Aortic smooth muscle cell (primary cell): ENCODE measurements at places on chromosomes 2 and 18. TPM values are rescaled to one million over a fixed set of nuclear protein-coding genes. Genes with fewer than 3 reads are reported as not detected.

Gene TTN
- total RNA-seq, result 5.6 and 6.9 TPM in 2 replicates

Gene LAMA1
- total RNA-seq, result 0.68 and 0.92 TPM in 2 replicates

Gene CFAP65
- total RNA-seq, result not detected in 2 replicates

Gene ZNF396
- 3.0 and 3.2 TPM in 2 replicates for total RNA-seq

Gene DSG1
- total RNA-seq, result not detected in 2 replicates

Gene EHBP1
- total RNA-seq, result 34.6 and 43.5 TPM in 2 replicates

Gene CD8B
- not detected in 2 replicates for total RNA-seq

Gene DHRS9
- not detected in 2 replicates for total RNA-seq

Gene RFTN2
- total RNA-seq, result 19.7 and 25.6 TPM in 2 replicates

Gene KIAA2012
- under 0.01 TPM in 1 of 2 replicates, not detected in the other for total RNA-seq

Gene PLCL1
- 18.6 and 40.2 TPM in 2 replicates for total RNA-seq

Gene DSG2
- under 0.01 and 0.31 TPM in 2 replicates for total RNA-seq

Gene NRP2
- total RNA-seq, result 9.0 and 10.4 TPM in 2 replicates

Gene LIMS3
- 7.9 and 13.2 TPM in 2 replicates for total RNA-seq

Gene SCG2
- 4.0 and 10.8 TPM in 2 replicates for total RNA-seq

Gene TXNDC2
- 0.06 TPM in 1 of 2 replicates, not detected in the other for total RNA-seq

Gene FEV
- not detected in 2 replicates for total RNA-seq

Gene SLC20A1
- total RNA-seq, result 94.6 and 144 TPM in 2 replicates

Gene ZNF892
- 2.2 and 3.0 TPM in 2 replicates for total RNA-seq

Gene MFSD2B
- total RNA-seq, result under 0.01 TPM in 1 of 2 replicates, not detected in the other

Gene GATA6
- 28.4 and 29.3 TPM in 2 replicates for total RNA-seq

Gene CRYBA2
- not detected in 2 replicates for total RNA-seq

Gene CYBRD1
- total RNA-seq, result 250 and 347 TPM in 2 replicates

Gene NEB
- 0.53 and 0.62 TPM in 2 replicates for total RNA-seq

Gene RSAD2
- total RNA-seq, result 0.40 and 0.99 TPM in 2 replicates

Gene RIT2
- not detected in 2 replicates for total RNA-seq
